ENCODE measurements at places on chromosomes 5 and 9. TPM values are rescaled to one million over a fixed set of nuclear protein-coding genes. Genes with fewer than 3 reads are reported as not detected.

Gene FOXD4L6
- not detected for total RNA-seq

DNA sequence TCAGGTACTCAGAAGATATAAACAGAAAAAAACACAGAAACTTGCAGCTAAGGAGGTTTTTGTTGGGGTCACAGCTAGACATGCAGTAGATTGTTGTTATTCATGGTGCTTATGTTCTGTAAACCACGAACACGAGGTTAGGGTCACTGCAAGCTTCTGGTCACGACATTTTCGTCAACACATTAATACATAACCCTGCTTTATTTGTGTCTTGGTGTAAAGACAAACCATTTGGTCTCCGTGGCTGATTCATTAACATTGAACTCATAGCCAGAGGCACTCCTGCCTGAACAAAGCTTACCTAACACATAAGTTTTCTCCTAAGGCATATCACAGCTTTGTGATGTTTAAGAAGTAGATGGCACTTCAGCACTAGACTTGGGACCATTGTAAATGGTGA lies 16.9 kb downstream of the TEK start:
- no peak for ATAC-seq

GRCh38 chr5:81163651-81164050 lies 69.5 kb upstream of the CKMT2 start:
- peak; percentile 77 for ATAC-seq

Gene CDX1
- not detected for total RNA-seq

Gene LECT2
- total RNA-seq: not detected

All from activated T-helper 17 cell treated with anti-CD3 and anti-CD28 coated beads, Interleukin-2, amount 50 U/mL, for 72 hours (primary cell).